HuH-7.5 (cell line): ENCODE measurements at places on chromosomes 13 and 19.

- DNase-seq = no peak
Observed at GRCh38 chr19:13623716-13624710, 117.7 kb upstream of the CACNA1A start.

DNA sequence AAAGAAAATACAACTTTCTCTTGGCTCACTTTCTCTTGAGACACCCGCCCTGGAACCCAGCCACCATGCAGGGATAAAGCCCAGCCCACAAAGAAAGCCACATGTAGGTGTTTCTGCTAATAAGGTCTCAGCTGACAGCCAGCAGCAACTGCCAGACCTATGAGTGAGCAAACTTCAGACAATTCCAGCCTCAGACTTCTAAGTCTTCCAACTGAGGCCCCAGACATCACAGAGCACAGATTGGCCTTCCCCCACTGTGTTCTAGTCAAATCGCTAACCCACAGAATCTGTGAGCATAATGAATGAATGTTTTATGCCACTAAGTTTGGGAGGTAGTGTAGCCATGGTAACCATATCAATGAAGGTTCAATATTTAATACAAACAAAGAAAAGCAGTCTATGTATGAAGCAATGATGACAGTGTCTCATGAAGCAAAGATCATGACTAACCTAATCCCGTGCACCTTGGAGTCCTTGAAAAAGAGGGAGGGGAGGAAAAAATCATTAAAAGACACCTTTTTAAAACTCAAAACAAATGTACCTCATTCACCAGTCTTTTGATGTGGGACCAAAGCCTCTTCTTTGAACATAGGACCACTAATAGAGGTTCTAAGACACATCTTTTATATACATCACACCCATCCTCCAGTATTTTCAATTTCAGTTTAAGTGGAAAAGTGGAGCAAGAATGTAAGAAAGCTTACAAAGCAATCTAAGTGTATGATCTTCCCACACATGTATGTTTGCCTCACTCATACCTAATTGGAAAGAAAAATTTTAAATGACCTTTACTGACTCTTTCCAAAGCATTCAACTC lies 6.2 kb downstream of the MRPS31 start:
- no peak for DNase-seq

- no peak for DNase-seq
Observed at GRCh38 chr19:5271145-5271544, 69.5 kb downstream of the PTPRS start.

DNA sequence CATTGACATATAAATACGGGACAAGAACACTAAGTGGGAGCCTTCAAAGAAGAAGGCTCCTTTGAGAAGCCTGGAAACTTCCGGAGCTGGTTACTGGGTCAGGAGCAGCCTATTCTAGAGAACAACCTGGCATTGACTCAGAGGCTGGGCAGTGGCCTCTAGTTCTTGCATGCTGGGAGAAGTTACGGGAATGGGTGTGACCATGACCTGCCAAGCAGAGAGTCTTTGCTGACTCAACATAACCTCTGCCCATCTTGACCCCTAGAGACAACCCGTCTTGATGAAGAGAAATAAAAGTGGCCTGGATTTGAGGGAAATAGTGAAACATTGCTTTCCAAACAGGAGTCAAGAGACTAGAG lies 21.0 kb downstream of the STARD13 start:
- DNase-seq = no peak

GRCh38 chr13:39306639-39307589 lies 268.7 kb downstream of the NHLRC3 start:
- DNase-seq = no peak

- no peak for DNase-seq
Observed at GRCh38 chr13:60152904-60153303, 10.8 kb downstream of the DIAPH3 start.

DNA sequence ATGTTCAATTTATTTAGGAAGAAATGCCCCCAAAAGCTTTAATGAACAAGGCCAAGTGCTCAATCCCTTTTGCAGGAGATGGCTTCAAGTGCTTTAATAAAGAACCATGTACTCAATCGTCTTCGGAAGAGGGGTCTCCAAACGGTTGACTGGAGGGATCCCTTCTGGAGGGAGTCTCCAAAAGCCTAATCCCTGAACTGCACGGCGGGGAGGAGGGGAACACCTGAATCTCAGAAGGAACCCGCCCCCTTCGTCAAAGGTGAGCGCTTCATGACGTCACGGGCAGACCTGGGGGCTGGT lies 505 bp downstream of the PAF1 start:
- DNase-seq = peak; percentile 81

GRCh38 chr13:101695870-101696516 lies 243.5 kb downstream of the ITGBL1 start:
- DNase-seq = no peak

GRCh38 chr13:98938801-98939200 lies 39.1 kb downstream of the DOCK9 start:
- DNase-seq = no peak

DNA sequence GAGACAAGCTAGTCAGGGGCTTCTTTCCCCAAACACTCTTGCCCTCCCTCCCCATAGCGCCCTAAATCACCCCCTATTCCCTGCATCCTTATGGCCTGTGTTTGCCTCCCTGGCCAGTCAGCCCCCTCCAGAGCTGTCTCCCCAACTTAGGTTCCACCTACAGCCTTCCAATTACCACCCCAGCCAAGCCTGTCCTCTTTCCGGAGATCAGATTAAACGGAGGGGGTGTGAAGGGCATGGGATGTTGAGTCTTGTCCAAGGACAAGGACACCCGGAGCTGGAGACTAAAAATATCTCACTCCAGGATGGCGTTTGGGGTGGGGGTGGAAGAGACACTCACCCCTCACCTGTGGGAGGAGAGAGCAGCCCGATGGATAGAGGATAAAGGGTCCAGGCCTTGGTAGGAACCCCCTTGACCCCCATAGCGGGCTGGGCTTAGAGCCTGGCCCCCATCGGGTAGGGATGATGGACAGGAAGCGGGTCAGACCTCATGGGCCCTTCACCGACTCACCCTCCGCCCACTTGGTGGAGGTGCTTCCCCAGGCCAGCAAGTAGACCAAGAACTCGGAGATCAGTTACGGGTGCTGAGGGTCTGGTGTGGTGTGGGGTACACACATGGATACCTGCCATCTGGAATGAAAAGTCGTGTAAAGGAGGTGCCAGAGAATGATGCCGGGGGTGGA lies 6.0 kb downstream of the ZNF865 start:
- DNase-seq = no peak

- no peak for DNase-seq
Observed at GRCh38 chr13:26967119-26968038, 204.2 kb downstream of the USP12 start.

GRCh38 chr19:53102756-53103233 lies 427 bp downstream of the ZNF160 start:
- DNase-seq = peak; percentile 49

DNA sequence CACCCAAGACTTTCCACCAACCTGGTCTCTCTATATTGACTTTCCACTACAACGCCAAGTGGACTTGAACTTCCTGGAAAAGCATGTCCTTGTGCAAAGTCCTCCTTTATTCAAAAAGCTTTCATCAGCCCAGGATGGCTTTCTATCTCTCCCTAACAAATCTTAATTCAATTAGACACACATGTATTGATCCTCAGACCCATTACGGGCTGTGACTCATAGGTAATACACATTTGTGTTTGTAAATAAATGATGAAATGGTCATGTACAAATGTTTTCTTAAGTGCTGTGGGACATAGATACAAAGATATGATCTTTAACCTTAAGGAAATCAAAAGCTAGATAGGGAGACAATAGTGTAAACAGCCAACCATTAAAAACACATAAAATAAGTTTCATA lies 1189.7 kb downstream of the EFNB2 start:
- no peak for DNase-seq

DNA sequence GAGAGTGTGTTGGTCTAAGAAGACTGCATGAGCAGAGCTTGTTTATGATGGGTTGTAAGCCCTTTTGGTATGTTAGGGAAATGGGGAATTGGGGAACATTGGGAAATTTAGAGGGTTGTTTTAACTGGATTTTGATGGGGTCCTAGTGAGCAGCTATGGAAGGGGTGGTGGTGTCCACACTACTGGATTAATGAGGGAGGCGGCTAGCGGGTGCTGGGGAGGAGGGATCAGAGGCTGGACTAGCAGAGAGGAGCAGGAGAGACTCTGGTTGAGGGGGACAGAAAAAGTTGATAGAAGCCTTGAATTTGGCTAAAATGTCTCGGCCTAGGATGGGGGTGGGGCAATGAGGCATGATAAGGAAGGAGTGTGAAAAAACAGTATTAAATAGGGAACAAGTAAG lies 1369.1 kb downstream of the UQCRFS1 start:
- DNase-seq = no peak

DNA sequence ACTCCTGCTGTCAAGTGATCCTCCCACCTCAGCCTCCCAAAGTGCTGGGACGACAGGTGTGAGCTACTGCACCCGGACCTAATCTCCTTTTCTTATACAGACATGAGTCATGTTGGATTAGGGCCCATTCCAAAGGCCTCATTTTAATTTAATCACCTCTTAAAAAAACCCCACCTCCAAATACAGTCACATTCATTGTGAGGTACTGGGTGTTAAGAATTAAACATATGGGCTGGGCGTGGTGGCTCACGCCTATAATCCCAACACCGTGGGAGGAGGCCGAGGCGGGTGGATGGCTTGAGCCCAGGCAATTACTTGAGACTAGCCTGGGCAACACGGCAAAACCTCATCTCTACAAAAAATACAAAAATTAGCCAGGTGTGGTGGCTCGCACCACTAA lies 46.6 kb downstream of the PIN1 start:
- DNase-seq = no peak

DNA sequence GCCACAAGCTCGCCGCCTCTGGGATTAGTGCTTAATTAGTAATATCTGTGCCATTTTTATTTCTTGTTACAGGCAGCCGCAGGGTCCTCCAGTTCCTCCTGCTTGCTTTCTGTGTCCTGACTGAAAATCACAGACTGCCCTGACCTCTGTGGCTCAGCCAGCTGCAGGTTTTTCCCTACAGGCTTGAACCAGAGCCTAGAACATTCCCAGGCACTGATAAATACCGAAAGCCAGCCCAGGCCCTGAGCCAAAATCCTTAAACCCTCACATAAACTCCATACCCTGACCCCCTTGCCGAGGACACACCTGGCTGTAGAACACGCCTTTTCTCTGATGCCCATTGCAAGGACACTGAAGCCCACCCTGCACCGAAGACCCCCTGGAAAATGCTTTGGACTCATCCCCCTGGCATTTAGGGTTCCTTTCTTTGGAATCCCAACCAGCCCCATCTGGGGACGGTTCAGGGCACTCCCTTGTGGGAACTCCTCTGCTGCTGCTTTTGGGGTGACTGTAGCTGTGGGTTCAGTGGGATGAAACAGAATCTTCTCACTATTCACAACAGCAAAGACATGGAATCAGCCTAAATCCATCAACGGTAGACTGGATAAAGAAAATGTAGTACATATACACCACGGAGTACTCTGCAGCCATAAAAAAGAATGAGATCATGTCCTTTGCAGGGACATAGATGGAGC lies 15.5 kb downstream of the DPP9 start:
- no peak for DNase-seq

DNA sequence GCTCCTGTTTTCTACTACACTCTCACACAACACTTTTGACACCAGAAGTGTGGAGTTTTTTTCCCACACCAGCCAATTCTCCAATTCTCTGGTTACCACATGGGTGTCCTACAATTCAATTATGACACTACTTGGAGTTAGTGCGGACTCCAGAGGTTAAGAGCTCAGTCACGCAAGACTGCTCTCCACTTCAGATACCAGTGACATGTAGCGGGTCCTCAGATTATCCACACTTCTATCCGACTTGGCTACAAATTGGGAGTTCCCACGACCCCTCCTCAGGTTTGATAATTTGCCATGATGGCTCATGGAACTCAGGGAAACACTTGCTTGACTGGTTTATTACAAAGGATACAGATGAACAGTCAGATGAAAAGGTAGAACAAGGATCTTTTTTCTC lies 32.9 kb downstream of the PAN3 start:
- DNase-seq = no peak

DNA sequence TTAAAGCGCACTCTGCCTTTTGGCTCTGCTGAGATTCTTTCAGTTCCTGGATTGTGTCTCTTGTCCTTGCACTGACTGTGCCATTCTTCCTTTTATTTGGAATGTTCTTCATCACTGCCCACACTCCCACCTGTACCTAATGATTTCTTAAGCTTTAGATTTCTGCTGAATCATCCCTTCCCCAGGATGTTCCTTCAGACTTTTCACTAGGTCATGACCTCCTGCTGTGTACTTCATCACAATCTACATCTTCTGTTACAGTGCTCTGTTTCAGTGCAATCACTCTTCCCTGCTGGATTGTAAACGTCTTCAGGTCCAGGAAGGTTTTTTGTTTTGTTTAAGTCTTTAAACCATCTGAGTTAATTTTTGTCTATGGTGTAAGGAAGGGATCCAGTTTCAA lies 281.0 kb downstream of the ATP8A2 start:
- no peak for DNase-seq

DNA sequence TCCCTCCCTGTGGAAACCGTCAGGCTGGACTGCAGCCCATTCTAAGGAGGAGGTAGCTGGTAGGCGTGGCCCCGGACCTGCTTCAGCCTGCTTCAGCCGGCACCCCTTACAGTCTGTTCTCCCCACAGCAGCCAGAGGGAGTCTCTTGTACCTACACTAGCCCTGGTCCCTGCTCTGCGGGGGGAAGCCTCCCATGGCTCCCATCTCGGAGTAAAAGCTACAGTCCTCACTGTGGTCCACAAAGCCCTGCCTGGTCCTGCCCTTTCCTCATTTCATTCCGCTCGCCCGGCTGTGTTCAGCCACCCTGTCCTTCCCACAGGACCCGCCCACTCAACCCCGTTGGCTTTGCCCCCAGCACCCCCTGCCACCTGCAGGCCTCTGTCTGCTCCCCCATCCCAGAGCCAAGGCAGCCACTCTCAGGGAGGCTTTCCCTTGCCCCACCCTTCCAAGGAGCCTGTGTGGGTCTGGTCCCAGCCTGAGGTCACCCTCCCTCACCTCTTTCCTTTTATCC lies 1.3 kb downstream of the PGLYRP1 start:
- DNase-seq = no peak

DNA sequence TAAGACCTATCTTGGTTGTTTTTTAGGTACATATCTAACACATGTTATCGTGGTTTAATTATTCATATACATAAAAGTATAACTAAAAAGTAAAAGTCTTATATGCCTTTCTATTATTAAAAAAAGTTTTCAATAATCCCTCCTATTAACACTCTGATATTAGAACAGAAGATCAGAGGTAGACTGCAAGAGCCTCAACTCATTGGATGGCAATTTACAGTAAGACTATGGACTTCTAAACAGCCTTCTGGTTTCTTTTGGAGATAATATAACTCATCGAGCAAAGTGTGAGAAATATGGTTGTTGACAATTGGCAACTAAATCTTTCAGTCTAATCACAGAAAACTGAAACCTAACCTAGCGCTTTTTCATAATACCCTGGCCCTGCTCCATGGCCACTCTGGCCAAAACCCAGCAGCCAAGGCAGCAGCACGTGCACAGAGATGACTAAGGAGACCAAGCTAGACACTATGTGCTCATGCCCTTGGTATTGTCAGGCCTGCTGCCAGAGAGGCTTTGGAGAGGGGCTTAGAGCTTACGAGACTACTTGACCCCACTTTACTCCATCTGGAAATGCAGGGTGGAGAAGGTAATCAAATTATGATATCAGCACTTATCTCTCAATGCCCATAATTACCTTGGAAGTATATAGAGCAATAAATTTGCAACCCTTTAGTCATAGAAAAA lies 40.6 kb upstream of the EEF1AKMT1 start:
- no peak for DNase-seq

- no peak for DNase-seq
Observed at GRCh38 chr13:110359840-110360301, 52.8 kb downstream of the COL4A2 start.

GRCh38 chr19:44315883-44316282 lies 11.1 kb upstream of the ZNF235 start:
- DNase-seq = no peak
